ENCODE measurements at places on chromosomes 3 and 15.
A peak's percentile ranks its signal among the peaks of the same experiment; 100 is the strongest.

- DNase-seq: no peak
Observed at GRCh38 chr15:56293495-56294292, 50.0 kb upstream of the RFX7 start.

- DNase-seq: no peak
Observed at GRCh38 chr3:60216462-60217075, 1034.7 kb downstream of the FHIT start.

DNA sequence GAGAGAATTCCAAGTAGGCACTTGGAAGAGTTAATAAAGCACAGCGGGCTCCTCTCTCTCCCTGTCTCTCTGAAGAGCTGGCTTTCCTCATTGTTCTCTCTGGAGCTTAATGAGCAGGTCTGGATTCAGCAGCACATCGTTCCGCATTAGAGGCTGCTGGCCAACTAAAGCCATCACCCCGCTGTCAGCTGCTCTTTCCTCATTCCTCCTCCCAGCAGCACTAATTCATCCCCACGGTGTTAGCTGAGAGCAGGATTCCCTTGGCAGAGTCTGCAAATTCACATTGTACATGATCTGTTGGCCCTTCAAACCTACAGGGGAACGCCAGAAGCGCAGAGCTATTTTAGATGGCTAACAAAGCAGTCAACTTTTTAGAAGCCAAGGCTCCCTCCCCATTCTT is 44.2 kb downstream of the SGO1 start:
- DNase-seq: no peak

GRCh38 chr3:30302027-30302426 is 304.4 kb upstream of the TGFBR2 start:
- peak; percentile 49 for DNase-seq

DNA sequence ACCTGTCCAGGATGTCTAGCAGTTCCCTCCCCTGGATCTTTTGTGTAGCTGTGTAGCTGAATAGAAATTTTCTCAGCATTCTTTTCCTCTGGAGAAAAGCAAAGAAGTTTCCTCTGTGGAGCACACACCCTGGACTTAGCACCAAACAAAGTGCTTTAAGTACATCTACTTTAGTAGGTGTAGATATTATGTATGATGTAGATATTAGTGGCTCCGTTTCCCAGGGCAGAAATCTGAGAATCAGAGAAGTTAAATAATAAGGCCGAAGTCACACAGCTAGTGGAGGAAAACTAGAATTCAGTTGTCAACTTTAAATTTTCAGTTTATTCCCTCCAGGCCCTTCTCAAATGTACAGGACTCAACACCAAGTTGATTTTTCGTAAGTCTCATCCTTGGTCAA is 401.7 kb upstream of the NR2F2 start:
- no peak for DNase-seq

DNA sequence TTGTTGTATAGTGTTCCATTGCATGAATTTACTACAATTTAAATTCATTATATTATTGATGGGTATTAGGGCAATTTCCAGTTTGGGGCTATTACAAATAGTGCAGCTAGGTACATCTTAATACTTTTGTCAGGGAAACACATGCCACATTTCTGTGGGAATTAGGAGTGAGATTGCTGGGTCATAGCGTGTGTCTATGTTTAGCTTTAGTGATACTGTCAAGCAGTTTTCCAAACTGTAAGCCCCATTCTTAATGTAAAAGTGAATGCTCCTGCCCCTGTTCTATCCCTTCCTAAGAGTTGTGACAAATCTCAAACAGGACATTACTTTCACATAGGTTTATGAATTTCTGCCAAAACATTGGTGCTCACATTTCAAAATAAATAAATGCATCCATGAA is 184.5 kb upstream of the ANKRD28 start:
- DNase-seq: no peak

DNA sequence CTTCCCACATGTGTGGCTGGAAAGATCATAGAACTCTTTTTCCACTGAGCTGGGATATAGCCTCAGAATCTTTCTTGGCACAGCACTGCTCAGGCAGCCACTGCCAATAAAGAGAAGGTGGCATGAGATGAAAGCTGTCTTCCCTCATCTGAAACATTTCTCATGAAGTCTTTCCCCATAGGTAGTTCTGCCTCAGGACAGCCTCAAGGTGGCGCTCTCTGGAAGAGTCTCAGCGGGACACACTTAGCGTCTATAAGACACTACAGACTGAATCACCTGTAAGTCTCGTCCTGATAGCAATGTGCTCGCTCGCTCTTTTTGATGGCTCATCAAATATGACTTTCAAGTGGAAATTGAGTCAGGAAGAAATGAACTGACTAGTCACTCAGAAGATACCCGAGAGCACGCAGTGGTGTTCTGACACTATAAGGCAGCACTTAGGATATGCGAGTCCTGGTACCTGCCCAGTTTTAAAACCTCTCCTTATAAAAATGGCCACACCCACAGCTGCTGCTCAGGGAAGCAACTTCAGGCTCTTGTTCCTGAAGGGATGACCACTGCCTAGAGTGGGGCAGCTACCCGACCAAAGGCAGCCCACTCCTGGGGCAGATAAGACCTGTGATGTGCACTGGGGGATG is 269.5 kb downstream of the SUCLG2 start:
- DNase-seq: peak; percentile 30

DNA sequence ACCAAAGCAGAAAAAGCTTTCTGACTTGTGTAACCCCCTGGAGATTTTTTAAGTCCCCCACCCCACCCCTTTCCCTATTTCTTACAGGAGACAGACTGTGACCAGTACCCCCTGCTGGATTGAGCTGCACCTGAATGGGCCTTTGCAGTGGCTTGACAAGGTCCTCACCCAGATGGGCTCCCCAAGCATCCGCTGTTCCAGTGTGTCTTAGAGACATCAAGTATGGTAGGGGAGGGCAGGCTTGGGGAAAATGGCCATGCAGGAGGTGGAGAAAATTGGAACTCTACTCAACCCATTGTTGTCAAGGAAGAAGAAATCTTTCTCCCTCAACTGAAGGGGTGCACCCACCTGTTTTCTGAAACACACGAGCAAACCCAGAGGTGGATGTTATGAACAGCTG is 64.1 kb downstream of the AAGAB start:
- DNase-seq: no peak

- no peak for DNase-seq
Observed at GRCh38 chr3:153657046-153657445, 464.1 kb upstream of the ARHGEF26 start.

DNA sequence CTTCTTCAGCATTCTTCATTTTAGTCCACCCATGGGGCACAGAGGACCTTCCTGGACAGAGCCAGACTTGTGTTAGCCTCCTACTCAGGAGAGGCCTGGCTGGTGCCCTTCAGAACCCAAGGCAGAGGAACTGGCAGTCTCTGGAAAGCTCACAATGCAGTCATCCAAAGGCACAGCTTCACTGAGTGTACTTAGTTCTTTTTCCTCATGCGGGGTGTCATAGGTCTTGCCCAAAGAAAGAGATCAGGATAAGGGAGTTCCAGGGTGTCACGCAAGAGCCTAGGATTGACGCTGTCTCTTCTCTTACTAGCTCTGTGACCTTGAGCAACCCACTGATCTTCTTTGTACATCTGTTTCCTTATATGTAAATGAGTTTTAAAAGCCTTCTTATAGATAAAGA is 58.7 kb downstream of the CD200 start:
- no peak for DNase-seq

DNA sequence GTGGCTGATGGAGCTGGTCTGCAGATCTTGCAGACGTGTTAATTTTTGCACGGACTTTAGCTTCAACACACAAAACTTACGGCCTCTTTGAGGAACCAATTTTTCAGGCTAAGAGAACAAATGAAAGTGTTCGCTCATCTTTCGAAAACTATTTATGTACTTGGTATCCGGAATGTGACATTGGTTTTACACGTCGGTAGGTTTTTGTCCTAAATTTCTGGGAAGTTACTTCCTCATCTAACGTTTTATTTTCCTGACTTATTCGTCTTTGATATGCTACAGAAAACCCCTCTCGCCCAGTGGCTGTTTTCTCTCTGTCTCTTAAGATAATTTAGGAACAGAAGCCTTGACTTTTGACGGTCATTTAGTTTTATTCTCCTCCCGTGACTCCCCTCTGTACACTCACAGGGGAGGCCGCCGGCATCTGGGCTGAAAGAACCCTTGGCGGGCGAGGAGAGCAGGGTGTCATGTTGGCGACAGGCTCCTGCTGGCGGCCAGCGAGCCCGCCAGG is 834 bp upstream of the GREM1 start:
- DNase-seq: peak; percentile 11

DNA sequence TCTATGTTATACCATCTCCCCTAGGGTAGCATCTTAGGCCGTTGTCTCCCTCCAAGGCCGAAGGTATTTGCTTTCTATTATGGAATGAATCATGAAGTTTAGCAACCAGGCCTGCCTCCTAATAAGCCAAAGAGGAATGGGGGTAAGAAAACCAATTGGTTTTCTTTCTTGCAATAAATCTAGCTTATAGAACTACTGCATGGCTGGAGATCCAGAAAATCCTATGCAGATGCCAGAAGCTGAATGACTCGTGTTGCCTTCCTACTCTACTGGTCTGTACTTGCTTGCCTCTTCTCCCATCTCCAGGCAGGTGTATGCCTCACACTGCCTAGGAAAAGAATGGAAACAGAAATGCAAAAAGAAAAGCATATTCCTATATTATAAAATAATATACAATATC is 31.1 kb upstream of the IL16 start:
- DNase-seq: no peak

GRCh38 chr3:78337801-78338211 is 1297.9 kb downstream of the ROBO2 start:
- DNase-seq: no peak

DNA sequence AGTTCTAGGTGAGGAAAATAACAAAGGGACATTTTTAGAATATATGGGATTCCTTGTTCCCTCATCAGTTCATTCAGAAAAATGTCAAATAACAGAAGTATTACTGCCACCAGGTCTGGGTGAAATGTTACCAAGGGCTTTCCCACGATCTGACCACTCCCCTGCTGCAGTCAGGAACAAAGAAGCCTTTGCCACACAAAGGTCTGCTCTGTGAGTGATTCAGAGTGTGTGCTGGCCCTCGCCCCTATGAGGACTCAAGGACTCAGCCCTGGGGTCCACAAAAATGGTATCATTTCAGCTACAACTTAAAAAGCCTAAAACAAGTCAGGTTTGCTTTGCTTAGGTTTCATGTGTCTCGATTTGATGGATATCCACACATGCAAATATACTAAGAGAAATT is 5.0 kb downstream of the MKRN3 start:
- no peak for DNase-seq

- no peak for DNase-seq
Observed at GRCh38 chr15:58139276-58139988, 1.3 kb downstream of the AQP9 start.
